CD4-positive, alpha-beta T cell treated with Interleukin-6 at 100 ng/mL for 8 hours (primary cell): ENCODE measurements at places on chromosomes 16 and 17.
A peak's percentile ranks its signal among the peaks of the same experiment; 100 is the strongest.

- DNase-seq, result no peak
These were observed 113.5 kb downstream of the MGAT5B start for GRCh38 chr17:76981545-76982295.

DNA sequence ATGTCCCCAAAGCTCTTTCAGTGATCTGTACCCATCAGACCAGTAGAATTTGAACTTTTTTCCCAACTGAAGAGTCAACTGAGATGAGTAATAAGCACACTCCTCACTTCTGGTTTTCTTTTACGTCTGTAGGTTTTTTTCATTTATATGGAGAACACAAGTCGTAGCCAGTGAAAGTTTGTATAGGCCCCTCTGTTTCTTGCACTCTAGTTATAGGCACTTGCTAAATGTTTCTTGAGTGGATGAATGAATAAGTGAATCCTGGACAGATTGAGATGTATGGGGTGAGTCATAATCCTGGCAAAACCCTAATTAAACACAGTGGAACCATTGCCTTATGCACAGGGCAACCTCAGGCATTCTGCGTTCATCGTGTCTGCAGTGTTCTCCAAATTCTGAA lies 193.7 kb upstream of the TBX2 start:
- no peak for DNase-seq

DNA sequence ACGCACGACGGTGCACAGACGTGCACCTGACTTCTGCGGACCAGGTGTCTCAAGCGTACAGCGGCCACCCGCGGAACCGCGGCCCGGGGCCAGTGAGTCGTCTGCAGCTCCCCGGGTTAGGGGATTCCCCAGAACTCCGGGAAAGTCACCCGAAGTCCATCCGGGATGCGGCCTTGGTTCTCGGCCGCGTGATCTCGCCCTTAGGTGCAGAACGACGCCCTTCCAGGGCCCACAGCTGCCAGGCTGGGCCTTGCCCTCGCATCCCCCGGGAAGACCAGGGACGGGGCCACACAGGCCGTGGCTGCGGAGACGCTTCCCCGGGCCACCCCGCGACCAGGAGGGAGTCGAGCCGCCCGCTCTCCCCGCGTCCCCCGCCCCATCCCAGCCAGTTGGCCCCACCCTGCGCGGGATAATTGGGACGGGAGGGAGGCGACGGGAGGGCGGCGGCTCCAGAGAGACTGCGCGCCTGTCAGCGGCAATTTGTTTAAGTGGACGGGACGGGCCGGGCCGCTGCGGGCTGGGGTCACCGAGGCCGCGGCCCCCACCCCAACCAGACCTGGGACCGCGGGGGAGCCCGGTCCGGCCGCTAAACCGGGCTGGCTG lies 3.6 kb upstream of the TBX2 start:
- DNase-seq, result no peak

DNA sequence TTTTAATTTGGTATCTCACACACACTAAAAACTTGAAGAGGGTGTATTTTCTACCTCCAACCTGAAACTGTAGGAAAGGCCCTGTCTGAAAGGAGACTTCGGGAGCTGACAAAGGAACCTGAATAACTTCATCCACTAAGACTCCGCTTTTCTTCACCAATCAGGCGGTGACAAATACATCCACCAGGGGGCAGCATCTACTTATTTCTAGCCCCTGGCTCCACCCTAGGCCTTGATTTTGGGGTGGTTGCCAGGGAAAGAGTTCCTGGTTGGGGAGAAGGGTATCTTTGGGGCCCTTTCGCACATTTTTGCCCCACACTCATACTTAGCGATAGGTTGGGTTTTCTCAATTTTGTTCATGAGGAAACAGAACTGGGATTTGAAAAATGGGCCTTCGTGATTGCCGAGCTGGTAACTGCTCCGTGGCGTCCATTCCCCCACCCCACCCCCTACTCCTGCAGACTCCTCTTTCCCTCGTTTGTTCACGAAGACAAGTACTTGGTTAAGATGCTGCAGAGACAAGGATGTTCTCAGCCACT lies 4.8 kb upstream of the ARL4D start:
- peak; percentile 90 for DNase-seq

DNA sequence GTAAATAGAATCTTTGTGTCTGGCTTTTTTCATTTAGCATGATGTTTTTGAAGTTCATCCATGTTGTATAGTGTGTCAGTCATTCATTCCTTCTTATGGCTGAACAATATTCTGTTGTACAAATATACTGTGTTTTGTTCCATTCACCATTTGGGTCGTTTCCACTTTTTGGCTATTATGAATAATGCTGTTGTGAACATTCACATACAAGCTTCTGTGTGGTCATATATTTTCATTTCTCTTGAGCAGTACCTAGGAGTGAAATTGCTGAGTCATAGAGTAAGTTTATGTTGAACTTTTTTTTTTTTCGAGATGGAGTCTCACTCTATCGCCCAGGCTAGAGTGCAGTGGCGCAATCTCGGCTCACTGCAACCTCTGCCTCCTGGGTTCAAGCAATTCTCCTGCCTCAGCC lies 32.3 kb upstream of the TAOK1 start:
- DNase-seq, result no peak

DNA sequence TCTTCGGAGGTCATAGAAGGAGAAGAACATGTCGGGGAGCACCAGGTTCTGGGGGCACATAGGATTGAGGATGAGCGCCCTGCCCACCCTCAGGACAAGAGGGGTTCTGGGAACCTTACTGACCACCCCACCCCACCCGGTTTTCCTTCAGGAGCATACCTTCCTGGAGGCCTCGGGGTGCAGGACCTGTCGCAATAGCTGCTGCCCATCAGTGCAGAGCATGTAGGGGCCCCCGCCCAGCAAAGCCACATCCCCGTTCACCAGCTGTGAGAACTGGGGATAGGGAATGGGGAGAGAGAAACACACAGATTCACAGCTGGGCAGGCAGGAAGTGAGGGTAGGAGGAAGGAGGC lies 2.1 kb downstream of the ESRP2 start:
- DNase-seq, result no peak

DNA sequence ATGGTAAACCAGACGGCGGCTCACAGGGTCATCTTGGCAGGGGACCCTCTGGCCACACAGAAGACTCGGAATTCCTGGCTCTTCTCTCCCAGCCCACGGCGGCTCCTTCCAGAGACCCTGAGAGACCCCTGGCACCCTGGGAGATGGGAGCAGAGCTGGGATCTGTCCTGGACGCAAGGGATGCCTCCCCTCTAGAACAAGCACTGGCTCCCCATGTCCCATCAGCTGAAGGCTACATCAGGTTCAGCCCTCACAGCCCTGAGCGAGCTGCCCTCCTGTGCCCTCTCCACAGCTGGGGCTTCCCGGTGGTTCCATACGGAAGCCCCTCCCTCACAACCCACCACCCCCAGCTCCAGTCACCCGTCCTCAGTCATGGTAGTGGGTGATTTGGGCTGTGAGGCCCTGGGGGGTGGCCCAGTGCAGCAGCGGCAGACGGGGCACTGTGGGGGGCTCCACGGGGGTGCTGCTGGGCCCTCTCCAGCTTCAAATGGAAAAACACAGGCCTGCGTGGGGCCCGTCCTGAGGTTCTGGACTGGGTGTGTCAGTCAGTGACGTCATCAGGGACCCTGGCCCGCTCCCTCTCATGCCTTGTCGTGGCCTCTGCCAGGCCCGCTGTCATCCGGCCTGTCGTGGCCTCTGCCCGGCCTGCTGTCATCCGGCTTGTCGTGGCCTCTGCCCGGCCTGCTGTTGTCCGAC lies 13.0 kb upstream of the CBFA2T3 start:
- DNase-seq, result no peak

- DNase-seq, result no peak
These were observed 73.2 kb upstream of the RPL38 start for GRCh38 chr17:74130276-74130675.
